ENCODE measurements at places on chromosomes 6 and 20. TPM values are rescaled to one million over a fixed set of nuclear protein-coding genes. Genes with fewer than 3 reads are reported as not detected.

CAPN11 gene
- total RNA-seq, result not detected

PCED1A gene
- total RNA-seq, result 26.5 TPM

TRIM10 gene
- not detected for total RNA-seq

BPI gene
- total RNA-seq, result not detected

BNIP5 gene
- total RNA-seq, result not detected

TGM3 gene
- not detected for total RNA-seq

PHACTR3 gene
- total RNA-seq, result not detected

SLC22A23 gene
- 0.59 TPM for total RNA-seq

MYB gene
- total RNA-seq, result 4.0 TPM

HIVEP1 gene
- 20.4 TPM for total RNA-seq

DLL1 gene
- under 0.01 TPM for total RNA-seq

DNMT3B gene
- 1.5 TPM for total RNA-seq

CHRNA4 gene
- not detected for total RNA-seq

COL10A1 gene
- 0.05 TPM for total RNA-seq

ENPP4 gene
- total RNA-seq, result 0.74 TPM

RMND1 gene
- 38.2 TPM for total RNA-seq

MAS1 gene
- total RNA-seq, result under 0.01 TPM

ADGRF1 gene
- total RNA-seq, result not detected

BTBD3 gene
- 14.8 TPM for total RNA-seq

NKX2-4 gene
- total RNA-seq, result not detected

SEMG1 gene
- total RNA-seq, result not detected

ETV7 gene
- total RNA-seq, result 0.28 TPM

TRIM31 gene
- not detected for total RNA-seq

CST7 gene
- not detected for total RNA-seq

NKAPL gene
- 1.9 TPM for total RNA-seq

PGC gene
- total RNA-seq, result not detected

GTF2H4 gene
- 12.5 TPM for total RNA-seq

Measured in smooth muscle cell of the umbilical artery (primary cell).